Fibroblast of mammary gland (primary cell): ENCODE measurements at places on chromosomes 11 and 22.

GRCh38 chr11:81899156-81899555, 834.5 kb downstream of the FAM181B start:
- DNase-seq, result no peak

- no peak for DNase-seq
Measured at GRCh38 chr11:98180921-98181320, 839.8 kb upstream of the CNTN5 start.

DNA sequence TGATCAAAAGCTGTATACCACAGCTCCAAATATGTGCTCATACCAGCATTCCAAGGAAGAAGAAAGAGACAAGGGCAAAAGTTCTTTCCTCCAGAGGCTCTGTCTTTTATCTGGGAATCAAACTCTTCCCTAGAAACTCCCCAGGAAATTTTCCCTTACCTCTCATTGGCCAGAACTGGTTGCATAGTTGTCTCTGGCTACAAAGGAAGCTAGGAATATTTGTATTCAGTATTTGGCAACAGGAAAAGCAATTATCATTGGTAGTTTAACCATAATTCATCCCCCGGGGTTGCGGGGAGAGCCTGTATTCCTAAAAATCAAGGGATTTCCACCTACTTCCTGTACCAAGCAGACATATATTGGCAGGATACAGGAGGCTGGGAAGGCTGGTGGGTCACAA, 10.5 kb upstream of the ZFTA start:
- DNase-seq, result no peak

DNA sequence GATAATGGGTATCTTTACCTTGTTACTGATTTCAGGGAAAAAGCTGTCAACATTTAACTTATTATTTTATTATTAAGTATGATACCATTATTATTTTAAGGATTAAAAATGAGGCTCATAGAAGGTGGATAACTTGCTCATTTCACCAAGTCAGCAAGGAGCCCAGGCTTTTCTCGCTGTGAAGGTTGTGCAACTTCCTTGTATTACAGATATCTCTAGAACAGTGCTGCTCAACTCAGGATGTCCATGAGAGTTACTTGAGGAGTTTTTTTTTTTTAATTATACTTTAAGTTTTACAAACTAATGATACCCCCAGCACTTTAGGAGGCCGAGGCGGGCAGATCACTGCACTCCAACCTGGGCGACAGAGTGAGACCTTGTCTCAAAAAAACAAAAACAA, 98.2 kb downstream of the INSC start:
- DNase-seq, result no peak

GRCh38 chr22:21726650-21727049, 8.9 kb downstream of the YPEL1 start:
- no peak for DNase-seq

DNA sequence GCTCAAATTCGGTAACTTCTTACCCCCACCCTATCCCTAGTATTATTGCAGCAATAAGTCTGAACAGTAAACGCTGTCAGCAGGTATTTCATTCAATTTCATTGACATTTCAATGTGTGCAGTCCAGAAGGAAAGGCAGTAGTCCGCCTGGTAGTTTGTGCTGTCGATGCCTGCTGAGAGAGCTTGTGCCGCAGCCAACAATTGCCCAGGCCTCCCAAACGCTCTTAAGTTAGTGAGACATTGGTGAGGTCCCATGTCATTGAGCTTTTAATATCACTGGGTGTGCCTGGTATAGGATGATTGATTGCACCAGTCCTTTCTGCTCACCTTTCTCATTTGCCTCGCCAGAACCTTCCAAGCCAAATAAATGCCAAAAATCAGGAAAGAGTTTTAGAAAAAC, 28.1 kb downstream of the ALKBH3 start:
- no peak for DNase-seq

DNA sequence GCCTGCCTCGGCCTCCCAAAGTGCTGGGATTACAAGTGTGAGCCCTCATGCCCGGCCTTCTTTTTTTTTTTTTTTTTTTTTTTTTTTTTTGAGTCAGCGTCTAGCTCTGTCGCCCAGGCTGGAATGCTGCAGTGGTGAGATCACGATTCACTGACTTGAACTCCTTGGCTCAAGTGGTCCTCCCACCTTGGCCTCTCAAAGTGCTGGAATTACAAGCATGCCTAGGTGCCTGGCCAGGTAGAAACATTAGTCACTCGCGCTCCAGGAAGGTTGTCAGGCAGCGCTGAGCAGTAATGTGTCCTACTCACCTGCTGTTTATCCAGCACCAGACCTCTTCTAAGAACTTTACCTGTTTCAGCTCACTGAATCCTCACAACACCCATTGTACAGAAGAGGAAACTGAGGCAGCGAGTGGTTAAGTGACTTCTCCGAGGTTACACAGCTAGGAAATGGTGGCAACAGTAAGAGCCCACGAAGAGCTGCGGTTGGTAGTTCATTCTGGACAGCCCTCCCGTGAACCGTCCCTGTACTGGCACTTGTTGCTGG, 496 bp upstream of the CST6 start:
- peak; percentile 62 for DNase-seq

DNA sequence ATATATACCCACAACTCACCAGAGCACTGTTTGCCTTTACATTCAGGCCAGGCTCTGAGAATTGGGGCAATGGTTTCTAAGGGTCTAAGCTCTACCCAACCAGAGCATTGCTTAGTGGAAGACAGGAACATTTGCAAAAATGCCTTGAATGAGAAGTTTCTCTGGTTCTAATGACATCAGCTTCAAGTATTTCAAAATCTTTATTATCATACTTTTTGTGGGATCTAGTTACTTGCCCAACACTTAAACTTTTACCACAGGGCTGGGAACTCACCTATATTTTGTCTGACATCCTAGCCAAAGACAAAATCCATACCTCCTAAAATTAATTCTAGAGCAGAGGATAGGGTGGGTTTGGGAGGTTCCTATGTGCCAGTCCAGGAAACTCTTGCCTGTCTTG, 51.5 kb downstream of the INSC start:
- DNase-seq, result peak; percentile 29

DNA sequence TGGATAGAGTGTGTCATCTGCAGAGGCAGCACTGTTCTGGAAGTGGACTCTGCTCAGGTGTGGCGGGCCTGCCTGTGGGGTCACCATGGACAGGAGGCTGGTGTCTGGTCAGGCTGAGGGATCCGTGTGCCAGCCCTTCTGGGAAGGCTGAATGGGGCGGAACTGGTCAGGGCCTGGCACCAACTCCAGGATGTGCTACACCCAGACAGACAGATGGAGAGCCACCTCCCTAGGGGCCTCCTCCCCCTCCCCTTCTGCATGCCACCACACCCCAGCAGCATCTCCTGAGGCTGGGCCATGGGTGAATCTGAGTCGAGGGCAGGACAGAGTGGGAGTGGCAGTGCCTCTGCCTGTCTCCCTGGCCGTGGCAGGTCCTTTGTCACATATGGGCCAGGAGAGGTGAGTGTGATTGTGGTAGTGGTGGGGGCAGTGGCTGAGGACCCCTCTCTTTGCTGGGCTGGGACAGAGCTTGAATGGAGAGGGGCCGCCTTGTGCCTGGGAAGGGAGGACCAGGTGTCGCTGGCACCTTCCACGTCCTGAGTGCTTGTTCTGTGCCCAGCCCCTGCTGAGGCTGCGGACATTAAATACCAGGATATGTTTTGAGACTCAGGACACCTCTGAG, 29.1 kb downstream of the ST3GAL4 start:
- no peak for DNase-seq

- DNase-seq, result no peak
Measured at GRCh38 chr11:115653076-115653475, 148.9 kb upstream of the CADM1 start.

GRCh38 chr22:49964136-49965090, 3.8 kb downstream of the PIM3 start:
- DNase-seq, result no peak

- no peak for DNase-seq
Measured at GRCh38 chr11:64643920-64644646, 53.1 kb downstream of the SLC22A12 start.

- peak; percentile 9 for DNase-seq
Measured at GRCh38 chr11:124329787-124330478, 9.9 kb upstream of the OR8D2 start.

GRCh38 chr22:37464181-37464580, 22.0 kb downstream of the MFNG start:
- no peak for DNase-seq

DNA sequence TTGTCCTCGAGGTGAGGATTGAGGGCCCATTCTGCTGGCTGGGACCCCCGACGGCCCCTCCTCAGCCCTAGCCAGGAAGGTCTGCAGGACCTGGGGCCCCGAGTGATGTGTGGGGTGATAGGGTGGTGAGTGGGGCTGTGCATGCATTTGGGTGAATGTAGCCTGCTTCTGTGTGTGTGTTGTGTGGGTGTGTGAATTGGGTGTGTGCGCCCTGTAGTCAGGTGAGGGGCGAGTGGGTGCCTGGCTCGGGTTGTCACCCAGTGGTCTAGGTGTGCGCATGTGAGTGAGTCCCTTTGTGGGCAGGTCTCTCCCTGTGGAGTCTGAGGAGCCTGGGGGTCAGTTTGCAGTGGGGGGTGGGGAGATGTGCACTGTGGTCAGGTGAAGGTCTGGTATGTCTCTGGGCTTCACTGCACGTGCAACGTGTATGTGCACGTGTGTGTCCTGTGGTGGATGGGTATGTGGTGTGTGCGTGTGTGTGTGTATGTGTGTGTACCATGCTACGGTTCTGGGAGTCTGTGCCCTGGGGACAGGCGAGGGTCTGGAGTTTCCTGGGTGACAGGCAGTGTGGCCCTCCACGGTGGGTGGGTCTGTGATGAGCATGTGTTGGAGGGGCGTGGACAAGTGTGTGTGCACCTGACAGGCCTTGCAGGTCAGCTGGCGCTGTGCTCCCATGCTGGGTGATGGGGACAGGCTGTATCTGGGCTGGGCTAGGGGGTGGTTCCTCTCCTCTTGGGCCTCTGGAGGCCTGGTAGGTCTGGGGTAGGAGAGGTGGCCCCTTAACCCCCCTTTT, 1.0 kb downstream of the TMEM151A start:
- DNase-seq, result no peak

GRCh38 chr11:47468598-47469214, 19.8 kb upstream of the RAPSN start:
- DNase-seq, result peak; percentile 39

GRCh38 chr11:74278103-74278502, 33.3 kb downstream of the P4HA3 start:
- DNase-seq, result no peak

DNA sequence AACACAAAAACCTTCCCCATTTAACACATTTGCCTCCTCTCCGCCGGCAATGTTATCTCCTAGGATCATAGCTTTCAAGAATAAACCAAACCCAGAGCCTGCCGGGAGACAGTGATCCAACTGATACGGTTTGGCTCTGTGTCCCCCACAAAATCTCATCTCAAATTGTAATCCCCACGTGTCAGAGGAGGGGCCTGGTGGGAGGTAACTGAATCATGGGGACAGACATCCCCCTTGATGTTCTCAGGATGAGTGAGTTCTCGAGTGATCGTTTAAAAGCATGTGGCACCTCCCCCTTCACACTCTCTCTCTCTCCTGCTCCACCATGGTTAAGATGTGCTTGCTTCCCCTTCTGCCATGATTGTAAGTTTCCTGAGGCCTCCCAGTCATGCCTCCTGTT, 33.3 kb downstream of the RBFOX2 start:
- peak; percentile 79 for DNase-seq

- DNase-seq, result no peak
Measured at GRCh38 chr11:121967131-121967704, 148.8 kb downstream of the BLID start.

DNA sequence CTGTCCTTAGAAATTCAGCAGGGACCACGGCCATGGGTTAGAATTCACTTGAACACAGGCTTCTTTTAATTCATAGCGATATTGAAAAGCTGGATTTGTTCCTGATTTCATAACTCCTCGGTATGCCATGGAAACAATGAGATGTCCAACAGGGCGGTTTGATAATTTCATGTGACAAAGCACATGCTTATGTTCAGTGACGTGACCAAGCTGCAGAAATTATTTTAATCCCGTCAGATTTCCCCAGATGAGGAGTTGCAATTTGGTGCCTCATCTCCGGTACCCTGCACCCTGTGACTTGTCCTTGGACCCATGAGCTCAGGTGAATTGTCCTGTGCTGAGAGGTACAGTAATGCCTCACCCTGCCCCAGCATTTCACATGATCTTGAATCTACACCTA, 81.7 kb downstream of the C11orf91 start:
- DNase-seq, result no peak

DNA sequence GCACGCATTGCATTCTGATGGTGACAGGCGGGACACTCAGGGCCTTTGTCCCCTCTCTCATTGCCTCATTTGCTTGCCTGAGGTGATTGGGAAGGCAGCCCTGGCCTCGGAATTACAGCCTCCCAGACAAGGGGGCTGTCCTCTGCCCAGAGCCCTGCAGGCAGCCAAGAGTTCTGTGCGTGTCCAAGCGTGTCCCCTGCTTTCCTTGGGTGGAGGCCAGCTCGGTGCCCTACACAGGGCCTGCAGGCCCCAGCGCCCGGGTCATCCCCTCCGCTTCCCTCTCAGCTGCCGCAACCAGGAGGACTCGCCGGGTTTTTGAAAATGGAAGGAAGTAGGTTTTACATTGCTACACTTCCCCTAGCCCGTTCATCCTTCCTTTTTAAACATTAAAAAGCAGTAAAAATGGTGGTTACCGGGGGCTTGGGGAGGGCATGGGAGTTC, 1.9 kb downstream of the GRAMD4 start:
- no peak for DNase-seq

- peak; percentile 93 for DNase-seq
Measured at GRCh38 chr11:17786824-17787525, 52.4 kb downstream of the KCNC1 start.

DNA sequence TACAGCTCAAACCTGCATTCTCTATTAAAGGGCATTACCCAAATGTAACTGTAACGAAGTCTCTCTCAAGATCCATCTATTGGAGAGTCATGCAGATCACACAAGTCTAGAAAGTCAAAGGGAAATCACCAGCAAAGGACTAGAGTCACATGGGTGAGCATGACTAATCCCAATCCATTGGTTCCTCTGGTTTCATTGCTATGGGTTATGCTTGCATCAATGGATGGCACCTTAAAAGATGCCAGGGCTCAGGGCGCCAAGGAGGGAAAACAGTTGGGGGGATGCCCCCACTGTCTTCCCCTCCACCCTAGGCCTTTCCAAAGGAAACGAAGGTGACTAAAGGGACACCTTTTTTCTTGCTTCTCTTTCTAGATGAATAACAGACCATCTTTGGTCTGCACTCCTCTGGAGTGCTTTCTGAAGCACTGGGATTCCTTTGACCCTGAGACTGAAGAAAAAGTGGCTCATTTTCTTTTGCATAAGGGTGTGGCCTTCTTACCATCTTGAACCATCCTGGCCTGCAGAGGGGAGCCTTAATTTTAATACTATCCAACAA, 8.1 kb downstream of the NXPE4 start:
- DNase-seq, result no peak

- no peak for DNase-seq
Measured at GRCh38 chr11:4448995-4449394, at the start of gene OR52K2. OR52K2 (plus strand) TSS chr11:4449295; CDS start chr11:4449340, 45 bp downstream.

- DNase-seq, result peak; percentile 11
Measured at GRCh38 chr11:9529334-9529650, 44.2 kb upstream of the WEE1 start.

DNA sequence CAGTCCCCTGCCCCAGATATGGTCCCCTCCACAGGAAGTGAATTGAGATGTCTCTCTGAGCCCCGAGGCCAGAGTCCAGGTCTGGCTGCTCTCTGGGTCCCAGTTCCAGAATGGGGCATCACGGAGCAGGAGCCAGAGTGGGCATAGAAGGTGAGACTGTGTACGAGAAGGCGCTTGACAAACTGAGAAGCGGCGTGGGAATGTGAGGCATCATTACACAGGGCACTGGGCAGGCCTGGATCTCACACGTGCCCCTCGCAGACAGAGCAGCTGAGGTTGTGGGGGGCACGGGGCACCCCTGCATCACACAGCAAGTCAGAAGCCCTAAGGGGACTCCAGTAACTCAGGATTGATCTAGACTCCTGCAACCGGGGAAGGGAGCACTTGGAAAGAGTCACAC, 9.2 kb downstream of the STARD10 start:
- DNase-seq, result no peak

- no peak for DNase-seq
Measured at GRCh38 chr22:35873426-35873825, 155.2 kb downstream of the RBFOX2 start.
